ENCODE measurements at places on chromosomes 7 and 10.
A peak's percentile ranks its signal among the peaks of the same experiment; 100 is the strongest.

GRCh38 chr10:5618829-5619228 is 47.6 kb downstream of the ASB13 start:
- DNase-seq, result no peak

- peak; percentile 60 for DNase-seq
Measured at GRCh38 chr7:27605689-27606269, 56.9 kb downstream of the HIBADH start.

DNA sequence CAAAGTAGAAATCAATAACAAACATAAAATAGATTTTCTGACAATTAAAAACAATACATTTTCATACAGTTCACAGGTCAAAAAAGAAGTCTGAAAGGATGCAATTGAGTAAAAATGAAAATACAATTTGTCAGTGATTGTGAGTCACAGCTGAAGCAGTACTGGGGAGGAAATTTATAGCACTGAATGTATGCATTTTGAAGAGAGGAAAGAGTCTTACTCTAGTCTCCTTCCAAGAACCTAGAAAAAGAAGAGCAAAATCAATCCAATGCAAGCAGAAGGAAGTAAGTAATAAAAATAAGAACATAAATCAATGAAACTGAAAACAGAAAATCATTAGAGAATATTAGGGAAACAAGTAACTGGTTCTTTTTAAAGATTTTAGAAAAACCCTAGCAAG is 507.2 kb upstream of the IGFBP3 start:
- DNase-seq, result no peak

- DNase-seq, result no peak
Measured at GRCh38 chr7:13822678-13823077, 166.8 kb downstream of the ETV1 start.

DNA sequence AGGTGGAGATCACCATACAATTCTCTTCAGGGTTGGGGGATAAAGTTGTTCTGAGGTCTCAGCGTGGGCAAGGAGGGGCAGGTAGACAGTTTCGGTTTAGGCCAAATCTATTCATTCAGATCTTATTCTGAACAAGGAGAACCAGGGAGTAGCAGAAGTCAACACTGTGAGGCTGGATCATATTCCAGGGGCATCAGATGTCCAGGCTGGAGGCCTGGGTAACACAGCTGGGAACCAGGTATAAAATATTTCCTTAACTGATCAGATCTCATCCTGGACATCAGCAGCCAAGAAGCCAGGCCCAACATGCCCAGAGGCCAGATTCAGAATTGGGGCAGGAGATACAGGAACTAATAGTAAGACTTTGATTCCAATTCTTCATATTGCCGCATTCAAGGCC is 19.2 kb upstream of the FLNC start:
- DNase-seq, result no peak

- no peak for DNase-seq
Measured at GRCh38 chr10:105674448-105674847, 1033.4 kb downstream of the SORCS3 start.

GRCh38 chr10:62196528-62196927 is 72.1 kb downstream of the RTKN2 start:
- no peak for DNase-seq

DNA sequence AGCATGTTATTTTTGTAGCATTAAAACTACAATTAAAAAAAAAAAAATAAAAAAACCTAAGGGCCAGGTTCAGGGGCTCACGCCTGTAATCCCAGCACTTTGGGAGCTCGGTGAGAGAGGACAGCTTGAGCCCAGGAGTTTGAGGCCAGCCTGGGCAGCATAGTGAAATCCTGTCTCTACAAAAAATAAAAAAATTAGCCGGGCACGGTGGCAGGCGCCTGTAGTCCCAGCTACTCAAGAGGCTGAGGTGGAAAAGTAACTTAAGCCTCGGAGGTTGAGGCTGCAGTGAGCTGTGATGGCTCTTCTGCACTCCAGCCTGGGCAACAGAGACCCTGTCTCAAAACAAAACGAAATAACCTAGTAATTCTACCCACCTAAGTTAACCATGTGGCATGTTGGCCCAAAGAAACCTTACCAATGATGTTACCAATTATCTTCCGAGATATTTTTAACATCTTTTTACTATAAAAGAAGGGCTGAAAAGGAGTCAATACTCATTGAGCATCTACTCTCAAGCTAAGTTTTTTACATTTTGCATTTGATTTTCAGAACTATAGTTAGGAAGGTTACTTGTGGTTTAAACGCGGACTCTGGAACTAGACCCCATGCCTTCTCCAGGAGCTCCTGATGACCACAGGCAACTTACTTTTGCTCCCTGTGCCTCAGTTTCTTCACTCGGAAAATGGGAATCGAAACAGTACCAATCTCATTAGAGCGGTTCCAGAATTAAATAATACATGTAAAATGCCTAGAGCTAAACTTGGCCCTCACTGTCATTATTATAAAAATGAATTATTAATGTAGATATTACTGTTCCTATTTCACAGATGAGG is 1.4 kb downstream of the ITGB1 start:
- peak; percentile 35 for DNase-seq

DNA sequence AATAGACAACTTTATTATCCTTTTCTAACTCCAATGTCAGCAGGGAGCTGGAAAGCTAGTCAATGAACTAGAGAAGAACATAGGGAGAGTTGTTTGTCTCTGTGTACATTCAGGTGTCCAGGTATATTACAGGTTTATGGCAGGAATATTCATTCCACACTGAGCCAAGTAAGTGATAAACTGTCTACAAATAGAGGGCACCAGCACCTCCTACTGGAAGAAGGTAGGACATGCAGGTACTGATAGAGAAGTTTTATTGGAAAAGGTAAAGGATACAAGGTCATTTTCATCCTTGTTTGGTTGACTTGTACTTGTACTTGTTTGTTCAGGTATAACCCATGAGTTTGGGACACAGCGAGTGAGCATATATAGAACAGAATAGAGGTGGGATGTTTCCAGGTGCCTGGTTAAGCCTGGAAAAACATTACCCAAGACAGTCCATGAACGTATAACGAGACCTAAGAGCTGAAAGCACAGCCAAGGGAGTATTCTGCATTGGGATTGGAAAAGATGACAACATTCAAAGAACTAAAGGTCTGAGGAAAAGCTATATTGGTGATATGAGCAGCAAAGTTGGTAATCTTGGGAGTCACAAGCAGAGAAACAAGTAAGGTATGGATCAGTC is 61.4 kb upstream of the PPP1R3C start:
- peak; percentile 56 for DNase-seq

- DNase-seq, result no peak
Measured at GRCh38 chr10:124386186-124387077, 32.3 kb downstream of the OAT start.

GRCh38 chr10:129438024-129438423 is 29.0 kb upstream of the MGMT start:
- DNase-seq, result no peak

GRCh38 chr10:62050893-62051433 is 149.5 kb downstream of the ARID5B start:
- DNase-seq, result peak; percentile 96

DNA sequence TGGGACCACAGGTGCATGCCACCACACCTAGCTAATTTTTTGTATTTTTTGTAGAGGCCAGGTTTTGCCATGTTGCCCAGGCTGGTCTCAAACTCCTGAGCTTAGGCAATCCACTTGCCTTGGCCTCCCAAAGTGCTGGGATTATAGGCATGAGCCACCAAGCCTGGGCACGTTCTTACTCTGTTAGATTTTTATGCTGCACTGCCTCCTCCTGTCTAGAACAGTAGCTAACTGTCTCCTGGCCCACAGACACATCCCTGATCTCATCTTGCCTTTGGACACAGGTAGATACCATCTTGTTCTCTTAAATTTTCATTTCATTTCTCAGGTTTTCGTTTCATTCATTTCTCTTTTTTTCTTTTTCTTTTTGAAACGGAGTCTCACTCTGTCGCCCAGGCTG is 41.1 kb downstream of the BLVRA start:
- DNase-seq, result no peak

GRCh38 chr10:71964098-71964742 is at the start of gene CHST3:
Gene CHST3, plus strand, starts transcription at chr10:71964395. Its CDS starts 41,448 bp downstream, at chr10:72005843.
- DNase-seq, result peak; percentile 79
